ENCODE measurements at places on chromosomes 3 and 15.
A peak's percentile ranks its signal among the peaks of the same experiment; 100 is the strongest.

- DNase-seq, result no peak
Observed at GRCh38 chr15:77901921-77902750, 175.4 kb downstream of the TBC1D2B start.

GRCh38 chr3:124373524-124373923, 356.7 kb upstream of the UMPS start:
- no peak for DNase-seq

- DNase-seq, result no peak
Observed at GRCh38 chr3:109930582-109930981, 593.2 kb upstream of the DPPA4 start.

DNA sequence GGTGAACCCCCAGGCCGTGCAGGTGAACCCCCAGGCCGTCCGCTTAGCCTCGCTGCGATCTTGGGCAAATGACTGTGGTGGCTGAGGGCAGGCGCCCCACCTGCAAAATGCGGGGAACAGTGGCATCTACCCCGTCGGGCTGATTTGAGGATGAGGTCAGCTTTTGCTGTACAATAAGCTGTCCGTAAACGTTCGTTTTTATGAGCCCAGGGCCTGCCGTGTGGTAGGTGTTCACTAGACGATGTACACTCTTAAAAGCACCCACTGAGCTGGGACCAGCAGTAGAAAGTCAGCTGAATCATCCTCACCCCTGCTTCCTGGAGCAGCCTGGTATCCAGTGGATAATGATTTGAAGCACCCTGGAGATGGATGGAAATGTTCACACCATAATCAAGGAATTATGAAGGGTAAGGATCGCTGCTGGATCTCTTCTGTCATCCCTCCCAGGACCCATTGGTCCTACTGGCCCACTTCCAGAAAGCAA, 943 bp upstream of the PCSK6 start:
- DNase-seq, result no peak

GRCh38 chr3:71753701-71754609, at the start of gene GPR27:
GPR27 (plus strand) TSS chr3:71753855; CDS start chr3:71754050, 195 bp downstream.
- peak; percentile 37 for DNase-seq
